GM12878 (cell line): ENCODE measurements at places on chromosomes 1 and 21.

GRCh38 chr1:239164451-239165180, 221.8 kb upstream of the CHRM3 start:
- no peak for DNase-seq

DNA sequence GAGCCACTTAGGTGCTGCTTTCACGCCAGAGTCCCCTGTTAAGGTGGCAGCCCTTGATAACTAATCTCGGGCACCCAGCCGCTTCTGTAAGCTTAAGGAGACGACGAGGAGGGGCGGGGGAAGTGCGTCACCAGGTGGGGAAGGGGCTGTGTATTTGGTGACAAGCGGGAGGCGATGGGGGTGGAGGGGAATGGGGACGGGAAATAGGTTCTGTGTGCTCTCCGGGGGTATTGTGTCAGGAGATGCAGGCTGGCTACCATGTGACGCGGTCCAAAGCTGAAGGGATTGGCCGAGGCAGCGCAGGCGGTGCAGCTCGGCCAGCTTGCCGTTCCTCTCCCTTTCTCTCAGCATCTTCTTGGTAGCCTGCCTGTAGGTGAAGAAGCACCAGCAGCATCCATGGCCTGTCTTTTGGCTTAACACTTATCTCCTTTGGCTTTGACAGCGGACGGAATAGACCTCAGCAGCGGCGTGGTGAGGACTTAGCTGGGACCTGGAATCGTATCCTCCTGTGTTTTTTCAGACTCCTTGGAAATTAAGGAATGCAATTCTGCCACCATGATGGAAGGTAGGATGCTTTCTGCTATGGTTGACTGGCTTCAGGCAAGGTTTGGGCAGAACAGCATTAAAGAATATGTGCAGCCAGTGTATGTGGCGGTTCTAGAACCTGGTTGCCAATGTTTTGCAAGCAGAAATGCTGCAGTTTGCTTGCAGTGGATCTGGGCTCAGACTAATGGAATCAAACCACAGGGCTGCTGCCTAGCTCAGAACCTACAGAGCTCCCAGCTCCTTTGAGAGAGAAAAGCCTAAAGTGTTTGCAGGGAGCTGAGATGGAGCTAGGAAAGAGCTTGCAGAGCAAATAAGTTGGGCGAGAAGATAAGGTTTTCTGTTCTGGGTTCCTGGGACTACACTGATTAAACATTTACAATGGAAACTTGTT, at the start of gene SGIP1:
Gene SGIP1 (plus strand): TSS at position 350 of the 937 bp plus-strand sequence. CDS start 206 bp downstream, at position 556.
- no peak for DNase-seq

- no peak for DNase-seq
Measured at GRCh38 chr1:225424562-225425200, 3.2 kb downstream of the LBR start.

- DNase-seq = no peak
Measured at GRCh38 chr1:43774359-43774758, 67.0 kb downstream of the ST3GAL3 start.

GRCh38 chr1:56333461-56333860, 245.9 kb downstream of the PLPP3 start:
- no peak for DNase-seq

GRCh38 chr1:109490029-109490933, 3.6 kb upstream of the CYB561D1 start:
- no peak for DNase-seq

DNA sequence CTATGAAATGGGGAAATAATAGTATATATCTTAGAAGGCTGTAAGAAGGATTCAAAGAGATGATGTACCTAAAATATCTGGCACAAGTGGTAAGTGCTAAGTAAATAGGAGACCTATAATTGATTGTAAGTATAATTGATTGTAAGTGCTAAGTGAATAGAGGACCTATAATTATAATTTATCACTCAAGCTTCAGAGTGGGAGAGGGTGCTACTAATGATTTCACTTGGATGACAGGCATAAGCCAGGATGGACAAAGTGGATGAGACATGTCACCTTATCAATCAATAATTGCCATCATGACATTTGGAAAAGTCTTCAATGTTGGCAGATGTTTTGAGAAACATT, 11.2 kb downstream of the RCAN1 start:
- DNase-seq = no peak

DNA sequence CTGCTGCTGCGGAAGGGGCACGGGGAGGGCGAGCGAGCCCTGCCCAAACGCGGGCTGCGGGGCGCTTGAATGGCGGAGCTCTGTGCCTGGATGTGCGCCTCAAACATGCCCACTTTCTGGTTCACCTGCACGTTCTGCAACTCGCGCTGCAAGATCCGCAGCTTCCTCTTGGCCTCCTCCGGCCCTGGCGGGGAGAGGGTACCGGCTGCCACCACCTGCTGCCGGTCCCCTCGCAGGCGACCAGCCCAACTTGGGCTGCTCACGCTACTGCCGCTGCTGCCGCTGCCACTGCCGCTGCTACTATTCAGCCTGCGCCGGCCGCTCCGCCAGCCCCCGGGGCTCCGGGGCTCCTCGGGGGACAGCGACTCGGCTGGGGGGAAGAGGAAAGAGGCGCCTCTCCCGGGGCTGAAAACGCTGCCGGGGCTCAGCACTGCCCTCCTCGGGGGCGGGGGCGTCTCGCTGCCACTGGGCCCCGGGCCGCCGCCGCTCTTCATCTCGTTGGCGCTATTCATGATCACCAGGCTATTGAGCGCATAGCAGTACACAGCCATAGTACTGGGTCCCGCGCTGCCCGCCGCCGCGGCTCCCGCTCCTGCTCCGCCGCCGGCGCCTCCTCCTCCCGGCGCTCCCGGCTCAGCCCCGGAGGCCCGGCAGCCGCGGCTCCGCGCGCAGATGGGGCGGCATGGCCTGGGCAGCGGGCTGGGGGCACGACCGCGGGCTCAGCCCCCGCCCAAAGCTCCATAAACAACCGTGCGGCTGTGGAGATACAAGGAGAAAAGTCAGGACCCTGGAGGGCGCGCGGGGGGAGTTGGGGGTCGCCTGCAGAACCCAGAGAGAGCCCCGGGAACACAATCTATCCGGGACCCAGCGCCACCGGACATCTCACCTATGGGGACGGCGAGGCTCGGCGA, 1.9 kb downstream of the ITPKB start:
- no peak for DNase-seq

GRCh38 chr1:193448682-193449461, 262.5 kb upstream of the B3GALT2 start:
- DNase-seq = peak; percentile 51

GRCh38 chr1:194705123-194705854, 1518.9 kb upstream of the B3GALT2 start:
- no peak for DNase-seq

- DNase-seq = no peak
Measured at GRCh38 chr1:88502886-88503285, 181.2 kb upstream of the PKN2 start.

DNA sequence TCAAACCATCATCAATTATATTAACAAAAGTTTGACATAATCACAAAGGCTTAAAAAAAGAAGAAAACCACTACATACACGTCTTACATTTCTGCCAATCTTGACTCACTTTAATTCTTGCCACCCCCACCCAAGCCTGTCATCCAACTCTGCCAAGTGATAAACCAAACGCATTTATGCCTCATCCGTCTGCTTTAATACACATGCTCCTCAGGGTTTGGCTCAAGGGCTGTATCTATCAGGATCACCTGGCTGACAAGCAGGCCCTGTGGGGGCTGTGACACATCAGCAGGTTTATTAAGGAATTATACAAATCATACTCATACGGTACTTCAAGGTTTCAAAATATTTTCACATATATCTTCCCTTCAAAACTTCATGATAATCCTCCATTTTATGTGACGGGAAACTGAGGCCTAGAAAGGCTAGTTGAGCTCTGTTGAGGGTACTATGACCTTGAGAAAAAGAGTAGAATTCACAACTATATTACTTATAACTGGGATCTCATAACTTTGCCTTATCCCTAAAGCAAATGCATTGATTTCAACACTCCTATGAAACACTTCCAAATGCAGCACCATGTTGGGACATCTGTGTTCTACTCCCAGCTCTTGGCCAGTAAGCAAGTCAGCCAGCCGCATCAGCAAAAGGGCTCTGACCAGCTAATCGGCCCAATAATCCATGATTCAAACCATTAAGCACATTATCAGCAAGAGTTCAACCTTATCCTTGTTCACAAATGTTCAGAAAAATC, 8.7 kb downstream of the SORT1 start:
- DNase-seq = no peak

DNA sequence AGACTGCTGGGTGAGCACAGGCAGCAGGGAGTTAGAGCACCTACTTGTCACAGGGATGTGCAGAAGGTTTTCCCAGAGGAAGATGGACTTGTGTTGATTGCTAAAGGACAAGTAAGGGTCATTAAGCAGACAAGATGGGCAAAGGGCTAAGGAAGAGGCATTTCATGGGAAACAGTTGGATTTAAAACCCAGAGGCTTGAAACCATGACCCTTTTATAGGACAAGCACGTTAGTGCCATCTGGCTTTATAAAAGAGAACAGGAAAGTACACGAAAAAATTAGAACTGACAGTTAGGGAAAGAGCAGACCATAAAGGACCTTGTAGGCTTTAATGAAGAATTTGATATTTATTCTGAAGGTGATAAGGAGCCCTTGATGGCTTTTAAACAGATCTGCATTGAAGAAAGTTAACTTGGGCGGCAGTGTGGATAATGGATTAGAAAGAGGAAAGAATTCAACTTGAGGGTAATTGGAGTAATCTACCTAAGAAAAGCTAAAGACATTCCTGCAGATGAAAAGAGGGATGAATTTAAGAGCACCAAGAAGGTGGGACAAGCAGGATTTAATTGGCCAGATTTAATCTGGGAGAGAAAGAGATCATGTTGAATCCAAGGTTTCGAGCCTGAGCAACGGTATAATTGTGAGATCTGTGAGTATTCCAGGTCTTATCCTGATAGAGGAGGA, 68.6 kb downstream of the ZC3H11B start:
- no peak for DNase-seq

DNA sequence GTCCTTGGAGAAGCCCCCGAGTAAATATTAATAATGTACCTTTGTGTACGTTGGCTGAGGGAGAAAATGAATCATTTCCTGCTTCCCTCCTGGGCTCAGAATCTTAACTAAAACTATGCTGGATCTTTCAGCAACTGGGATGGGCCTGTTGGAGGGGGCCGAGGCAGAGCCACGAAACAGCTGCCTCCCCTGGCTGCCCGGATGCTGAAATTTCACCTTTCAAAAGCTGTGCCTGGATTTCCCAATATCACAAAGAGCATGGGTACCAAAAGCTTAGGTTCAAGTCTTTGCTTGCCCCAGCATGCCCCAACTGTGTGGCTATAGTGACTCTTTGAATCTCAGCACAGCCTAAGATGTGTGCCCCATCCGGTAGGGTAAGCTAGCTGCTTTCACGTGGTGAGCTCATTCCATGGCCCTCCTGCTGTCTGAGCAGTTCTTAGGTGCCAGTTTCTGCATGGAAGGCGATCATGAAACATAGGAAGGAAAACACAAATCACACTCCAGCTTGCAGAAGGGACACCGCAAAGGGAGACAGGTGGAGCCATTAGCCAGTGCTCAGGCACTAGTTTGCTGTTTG, 473.5 kb downstream of the PTPRU start:
- no peak for DNase-seq

- DNase-seq = no peak
Measured at GRCh38 chr1:29541631-29542030, 305.3 kb downstream of the PTPRU start.

GRCh38 chr1:216632980-216633379, 90.2 kb downstream of the ESRRG start:
- no peak for DNase-seq

- DNase-seq = no peak
Measured at GRCh38 chr1:15758343-15758931, at the start of gene FBLIM1. Gene FBLIM1, plus strand, starts transcription at chr1:15758795. Its CDS starts 6,189 bp downstream, at chr1:15764984.

DNA sequence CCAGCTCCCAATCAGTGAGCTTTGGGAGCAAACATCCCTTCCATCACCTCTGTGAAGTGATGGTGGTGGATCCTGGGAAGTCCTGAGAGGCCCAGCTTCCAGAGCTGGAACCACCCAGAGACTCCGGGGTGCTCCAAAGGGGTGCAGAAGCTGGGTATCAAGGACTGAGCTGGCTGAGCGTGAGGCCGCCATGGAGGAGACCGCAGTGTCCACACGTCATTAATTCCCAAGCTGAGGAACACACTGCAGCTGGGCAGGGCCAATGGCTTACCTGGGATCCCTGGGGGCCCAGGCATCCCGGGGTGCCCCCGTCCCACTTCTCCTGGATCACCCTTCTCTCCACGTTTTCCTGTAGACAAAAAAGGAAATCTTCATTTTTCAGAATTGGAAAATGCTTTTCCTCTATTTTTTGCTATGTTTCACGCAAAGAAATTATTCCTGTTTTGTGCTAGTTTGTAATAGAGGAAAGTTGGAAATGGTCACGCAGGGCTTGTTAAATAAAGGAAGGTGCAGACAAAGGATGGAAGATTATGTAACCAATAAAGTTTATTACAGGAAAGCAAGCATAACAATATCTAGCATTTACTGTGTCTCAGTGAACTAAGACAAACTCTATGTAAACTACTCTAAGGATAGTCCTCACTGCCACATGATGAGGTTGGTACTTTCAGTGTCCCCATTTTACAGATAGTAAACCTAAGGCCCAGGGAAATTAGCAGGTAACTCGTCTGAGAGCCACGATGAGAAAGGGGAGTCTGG, 15.4 kb downstream of the COL9A2 start:
- no peak for DNase-seq

- peak; percentile 76 for DNase-seq
Measured at GRCh38 chr1:205285381-205286101, 36.0 kb downstream of the NUAK2 start.

DNA sequence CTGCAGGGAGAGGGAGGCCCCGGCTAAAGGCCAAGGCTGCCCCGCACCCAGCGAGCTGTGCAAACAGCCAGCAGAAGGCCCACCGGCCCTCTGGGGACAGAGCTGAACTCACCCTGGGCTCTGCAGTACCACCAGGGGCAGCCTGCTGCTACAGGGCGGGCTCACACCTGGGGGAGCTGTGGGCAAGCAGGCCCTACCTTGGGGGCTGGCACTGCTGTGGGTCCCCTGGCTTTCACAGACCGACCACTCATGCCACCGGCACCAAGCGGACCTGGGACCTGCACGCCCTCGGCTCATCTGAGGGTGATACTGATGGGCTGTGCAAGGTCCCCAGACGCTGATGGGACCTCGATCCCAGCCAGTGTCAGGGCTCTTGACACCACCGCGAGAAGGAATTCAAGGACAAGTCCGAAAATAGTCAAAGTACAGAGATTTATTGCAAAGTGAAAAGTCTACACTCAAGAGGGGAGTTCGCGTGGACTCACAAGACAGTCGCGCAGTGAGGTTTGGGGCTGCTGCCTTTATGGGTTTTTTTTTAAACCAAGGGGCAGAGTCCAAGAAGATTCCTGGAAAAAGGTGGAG, 61.0 kb upstream of the ADARB1 start:
- no peak for DNase-seq

DNA sequence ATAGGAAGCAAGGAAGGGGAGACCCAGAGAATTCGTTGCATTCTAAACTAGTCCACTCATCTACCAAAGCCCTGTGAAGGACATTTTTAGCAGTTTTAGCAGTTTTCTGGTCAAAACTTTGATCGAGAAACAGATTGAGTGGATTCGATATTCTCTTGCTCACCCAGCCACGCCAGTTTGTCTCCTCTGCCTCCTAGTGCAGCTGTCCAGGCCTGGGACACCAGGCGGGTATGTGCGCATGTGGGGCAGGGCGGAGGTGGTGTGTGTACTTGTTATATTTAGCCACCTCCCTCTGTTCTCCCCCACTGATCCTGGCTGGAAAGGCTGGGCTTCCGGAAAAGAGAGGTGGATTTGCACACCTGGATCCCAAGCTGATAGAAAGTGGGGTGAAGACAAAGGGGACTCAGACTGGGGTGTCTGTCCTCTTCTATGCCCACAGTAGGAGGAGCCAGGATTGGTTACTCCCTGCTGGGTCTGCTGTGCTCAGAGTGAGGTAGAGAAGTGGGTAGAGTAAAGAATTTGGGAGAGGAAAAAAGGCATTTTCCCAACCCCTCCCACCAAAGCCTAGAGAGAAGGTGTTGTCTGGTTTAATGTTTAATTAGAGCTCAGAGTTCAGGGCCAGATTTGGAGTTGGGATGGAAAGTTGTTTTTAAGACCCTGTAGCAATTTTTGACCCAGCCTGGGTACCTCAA, 3.8 kb downstream of the LMNA start:
- no peak for DNase-seq
